ENCODE measurements at places on chromosomes 2 and 18. TPM values are rescaled to one million over a fixed set of nuclear protein-coding genes. Genes with fewer than 3 reads are reported as not detected.

DSC2 gene
- total RNA-seq: not detected

GRCh38 chr18:48260237-48260636, 148.9 kb downstream of the ZBTB7C start:
- no peak for DNase-seq

IL36A gene
- total RNA-seq: not detected

- no peak for DNase-seq
Measured at GRCh38 chr2:42112418-42112817, 56.7 kb upstream of the EML4 start.

GRCh38 chr2:43131051-43131889, 95.1 kb downstream of the ZFP36L2 start:
- peak; percentile 85 for DNase-seq

DNA sequence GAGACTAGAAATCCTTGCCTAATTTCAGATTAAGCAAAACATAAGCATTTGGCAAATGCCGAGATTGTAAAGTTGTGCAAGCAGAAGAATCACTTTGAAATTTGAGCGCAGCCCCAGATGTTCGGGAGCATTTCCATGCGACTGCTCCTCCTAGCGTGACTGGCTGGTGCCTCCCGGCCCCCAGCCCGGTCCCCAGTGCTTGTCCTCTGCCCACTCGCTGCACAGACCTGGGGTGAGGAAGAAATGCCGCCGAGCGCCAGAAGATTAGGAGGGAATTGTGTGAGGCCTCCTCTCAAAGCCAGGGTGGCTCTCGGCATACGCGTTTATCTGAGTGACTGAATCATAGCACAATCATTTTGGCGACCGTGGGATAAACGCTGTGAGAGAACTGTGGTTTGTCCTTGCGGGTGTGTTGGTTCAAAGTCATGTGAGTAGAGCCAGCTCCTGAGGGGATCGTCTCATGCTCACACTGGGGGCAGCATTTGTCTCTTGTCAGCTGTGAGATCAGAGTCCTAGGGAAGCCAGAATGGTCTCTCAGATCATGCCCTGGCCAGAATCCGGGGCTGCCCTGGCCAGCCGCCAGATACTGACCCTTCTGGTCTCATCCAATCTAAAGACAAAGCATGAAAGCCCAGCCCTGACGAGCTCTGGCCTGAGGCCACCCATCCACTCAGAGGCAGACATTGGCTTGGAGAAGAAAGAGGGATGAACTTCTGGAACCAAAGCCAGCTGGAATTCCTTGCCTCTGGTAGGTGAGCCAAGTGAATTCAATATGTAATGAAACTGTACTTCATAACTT, 189.3 kb downstream of the SH3RF3 start:
- peak; percentile 77 for DNase-seq

GRCh38 chr2:60095903-60096302, 457.6 kb downstream of the BCL11A start:
- no peak for DNase-seq

- DNase-seq: peak; percentile 18
Measured at GRCh38 chr2:202339071-202339870, 36.9 kb upstream of the BMPR2 start.

GRCh38 chr2:134738141-134738870, 19.5 kb upstream of the TMEM163 start:
- no peak for DNase-seq

QPCT gene
- total RNA-seq: 21.6 TPM

EML4 gene
- 32.1 TPM for total RNA-seq

MOGAT1 gene
- total RNA-seq: not detected

GRCh38 chr2:231929961-231930592, 3.9 kb upstream of the NPPC start:
- DNase-seq: no peak

GRCh38 chr2:231460073-231460835, 4.0 kb downstream of the NCL start:
- no peak for DNase-seq

MCEE gene
- total RNA-seq: 4.4 TPM

GRCh38 chr2:6077585-6077984, 385.4 kb downstream of the SOX11 start:
- DNase-seq: no peak

ACMSD gene
- not detected for total RNA-seq

GRCh38 chr2:48316753-48317750, 212.9 kb upstream of the STON1 start:
- no peak for DNase-seq

GRCh38 chr2:144523596-144524117, 3.7 kb upstream of the ZEB2 start:
- DNase-seq: no peak

CXCR4 gene
- total RNA-seq: 4.3 TPM

DNA sequence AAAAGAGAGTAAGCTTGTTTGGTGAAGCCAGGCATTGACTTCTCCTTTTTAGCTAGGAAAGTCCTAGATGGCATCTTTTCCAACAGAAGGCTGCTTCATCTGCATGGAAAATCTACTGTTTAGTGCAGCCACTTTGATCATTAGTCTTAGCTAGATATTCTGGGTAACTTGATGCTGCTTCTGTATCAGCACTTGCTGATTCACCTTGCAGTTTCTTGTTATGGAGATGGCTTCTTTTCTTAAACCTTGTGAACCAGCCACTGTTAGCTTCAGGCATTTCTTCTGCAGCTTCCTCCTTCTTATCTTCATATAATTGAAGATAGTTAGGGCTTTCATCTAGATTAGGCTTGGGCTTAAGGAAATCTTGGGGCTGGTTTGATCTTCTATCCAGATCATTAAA, 639.7 kb downstream of the TDRD15 start:
- no peak for DNase-seq

- DNase-seq: peak; percentile 30
Measured at GRCh38 chr2:205188239-205189138, 493.8 kb upstream of the NRP2 start.

NEB gene
- not detected for total RNA-seq

RNF125 gene
- total RNA-seq: 0.36 TPM

DNA sequence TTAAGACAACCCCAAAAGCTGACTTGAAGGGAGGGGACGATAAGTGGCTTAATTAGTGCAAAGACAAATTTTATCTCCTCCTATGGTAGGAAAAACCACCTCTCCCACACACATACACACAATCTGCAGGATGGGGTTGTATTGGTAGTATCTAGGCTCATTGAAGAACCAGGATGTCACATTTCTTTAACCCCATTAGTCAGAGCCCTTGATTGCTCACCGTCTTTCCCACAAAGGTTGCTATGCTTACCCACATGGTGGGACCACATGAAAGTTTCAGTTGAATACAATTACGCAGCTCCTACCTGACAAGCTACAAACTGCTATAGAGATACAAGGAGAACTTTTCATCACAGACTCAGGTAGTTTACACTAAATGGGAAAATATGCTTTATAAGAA, 765.0 kb upstream of the CELF4 start:
- no peak for DNase-seq

- no peak for DNase-seq
Measured at GRCh38 chr18:24679062-24679461, 218.6 kb downstream of the HRH4 start.

DNA sequence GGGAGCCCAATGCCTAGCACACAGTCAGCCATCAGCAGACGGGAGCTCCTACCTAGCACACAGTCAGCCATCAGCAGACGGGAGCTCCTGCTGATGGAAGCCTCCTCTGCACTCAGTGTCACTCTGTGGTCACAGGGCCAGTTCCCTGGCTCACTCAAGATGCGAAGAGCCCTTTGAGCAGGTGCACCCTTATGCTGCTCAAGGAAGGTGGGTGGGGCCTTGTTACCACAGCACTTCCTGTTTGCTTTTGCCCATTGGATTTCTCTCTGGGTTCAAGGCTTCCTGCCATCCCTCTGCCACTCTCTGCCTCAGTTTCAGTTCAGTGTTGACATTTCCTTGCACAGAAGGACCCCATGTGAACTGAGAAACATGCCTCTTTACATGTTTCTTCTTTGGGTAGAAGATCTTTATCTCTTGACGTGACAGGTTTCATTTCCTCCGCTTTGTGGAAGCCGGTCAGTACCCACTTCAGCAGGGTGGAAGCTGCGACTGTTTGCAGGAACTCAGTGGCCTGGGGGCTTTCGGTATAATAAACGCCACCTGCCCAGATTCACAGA, 11.6 kb downstream of the TRIB2 start:
- no peak for DNase-seq

NEU2 gene
- not detected for total RNA-seq

ANKRD30BL gene
- not detected for total RNA-seq

DNA sequence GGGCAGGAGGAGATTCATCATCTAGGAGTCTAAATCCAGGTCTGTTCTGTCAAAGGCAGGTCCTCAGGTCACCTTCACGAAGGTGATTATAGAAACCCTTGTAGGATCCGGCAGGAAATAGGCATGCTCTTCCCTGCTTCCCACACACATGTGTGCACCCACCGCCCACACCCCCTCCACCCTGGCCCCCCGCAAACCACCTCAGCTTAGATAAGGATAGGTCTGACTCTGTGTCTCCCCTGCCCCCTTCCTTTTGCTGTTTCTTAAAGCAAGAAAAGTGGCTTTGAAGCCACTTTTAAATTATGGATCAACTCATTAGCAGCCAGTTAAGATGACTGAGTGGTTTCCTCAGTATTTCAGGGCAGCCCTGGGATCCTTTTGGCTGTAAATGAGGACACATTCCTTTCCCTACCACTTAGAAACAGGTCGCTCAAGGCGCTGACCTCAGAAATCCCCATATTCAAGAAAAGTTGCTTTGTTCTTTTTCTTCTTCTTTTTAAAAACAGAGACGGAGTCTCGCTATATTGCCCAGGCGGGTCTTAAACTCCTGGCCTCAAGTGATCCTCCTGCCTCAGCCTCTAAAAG, 14.5 kb upstream of the CIB4 start:
- DNase-seq: no peak

- DNase-seq: no peak
Measured at GRCh38 chr2:60498816-60499429, 54.5 kb downstream of the BCL11A start.

- peak; percentile 59 for DNase-seq
Measured at GRCh38 chr18:54162431-54162830, 62.0 kb downstream of the MBD2 start.

GRCh38 chr18:35099911-35100310, 58.7 kb downstream of the MAPRE2 start:
- DNase-seq: no peak

GRCh38 chr2:1603521-1603920, 140.8 kb downstream of the PXDN start:
- DNase-seq: no peak

MOCOS gene
- total RNA-seq: 3.3 TPM

SERPINB2 gene
- not detected for total RNA-seq

EFR3B gene
- total RNA-seq: 2.2 TPM

TOGARAM2 gene
- 0.69 TPM for total RNA-seq

CXCR1 gene
- not detected for total RNA-seq

NFATC1 gene
- total RNA-seq: 6.5 TPM

ERBB4 gene
- 0.79 TPM for total RNA-seq

DNA sequence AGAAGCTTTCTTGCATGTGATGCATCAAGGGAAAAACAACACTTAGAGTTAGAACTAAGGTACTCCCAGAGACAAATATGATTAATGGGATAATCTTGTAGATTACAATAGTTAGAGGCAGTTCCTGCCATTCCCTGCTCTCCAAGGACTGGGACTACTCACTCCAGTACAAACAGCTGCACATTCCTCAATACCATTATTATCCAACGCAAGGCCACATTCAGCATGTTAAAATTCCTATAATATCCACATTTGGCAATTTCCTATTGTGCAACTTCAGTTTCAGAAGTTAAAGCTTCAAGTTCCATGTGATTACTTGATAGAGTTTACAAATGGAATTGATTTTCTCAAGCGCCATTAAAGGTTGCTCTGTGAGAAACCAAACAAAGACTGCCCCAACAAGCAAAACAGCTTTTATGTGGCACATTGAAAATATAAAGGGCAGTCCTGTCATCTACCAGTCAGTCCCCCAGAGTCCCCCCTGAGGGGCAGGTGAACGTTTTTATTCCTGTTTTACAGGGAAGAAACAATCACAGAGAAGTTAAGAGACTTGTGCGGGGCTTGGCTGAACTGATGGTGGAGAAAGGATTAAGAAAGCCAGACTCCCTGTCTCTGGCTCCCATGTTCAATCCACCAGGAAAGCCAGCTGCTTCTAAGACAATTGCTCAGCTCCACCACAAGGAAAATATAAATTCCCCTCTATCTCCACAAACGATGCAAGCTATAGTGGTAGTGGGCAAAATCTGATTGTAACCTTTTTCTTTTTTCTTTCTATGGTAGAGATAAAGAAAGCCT, 72.6 kb downstream of the TXNL1 start:
- no peak for DNase-seq

GRCh38 chr2:216908300-216908699, 48.4 kb upstream of the TNP1 start:
- DNase-seq: no peak

- no peak for DNase-seq
Measured at GRCh38 chr2:201656102-201656501, 12.8 kb upstream of the TMEM237 start.

DNA sequence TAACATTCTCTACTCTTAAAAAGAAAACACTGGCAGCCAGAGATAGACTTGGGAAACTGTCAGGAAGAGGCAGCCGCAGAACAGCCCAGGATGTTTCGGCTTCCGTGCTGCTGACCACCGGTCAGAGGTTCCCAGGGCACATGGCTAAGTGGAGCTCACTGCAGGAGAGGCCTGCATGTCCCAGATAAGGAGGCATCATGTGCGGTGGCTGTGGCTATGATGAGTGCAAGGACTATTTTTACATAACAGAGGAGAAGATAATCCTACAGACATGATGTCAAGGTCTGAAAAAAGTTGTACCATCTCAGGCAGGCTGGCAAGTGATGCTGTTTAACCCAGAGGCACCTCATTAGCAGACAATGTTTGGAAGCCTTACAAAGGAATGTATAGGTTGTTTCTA, 252.3 kb downstream of the CYRIA start:
- no peak for DNase-seq
